Karpas-422 (cell line): ENCODE measurements at places on chromosomes 5 and 9. TPM values are rescaled to one million over a fixed set of nuclear protein-coding genes. Genes with fewer than 3 reads are reported as not detected.

GRCh38 chr5:132457371-132458225 is 33.0 kb downstream of the IRF1 start:
- no peaks in the 10 kb centered on the region for H3K27me3 ChIP-seq
- H3K4me1 ChIP-seq, result peaks cover 37% of the 10 kb centered on the region
- DNase-seq, result no peak
- no peak overlapping the region for H3K27ac ChIP-seq

- H3K4me1 ChIP-seq, result no peaks in the 10 kb centered on the region
- H3K4me3 ChIP-seq, result no peak overlapping the region
- H3K27ac ChIP-seq, result no peak overlapping the region
- DNase-seq, result no peak
- no peaks in the 10 kb centered on the region for H3K27me3 ChIP-seq
- H3K36me3 ChIP-seq, result no peaks in the 10 kb centered on the region
Measured at GRCh38 chr9:76699971-76700370, 64.3 kb upstream of the PCA3 start.

DNA sequence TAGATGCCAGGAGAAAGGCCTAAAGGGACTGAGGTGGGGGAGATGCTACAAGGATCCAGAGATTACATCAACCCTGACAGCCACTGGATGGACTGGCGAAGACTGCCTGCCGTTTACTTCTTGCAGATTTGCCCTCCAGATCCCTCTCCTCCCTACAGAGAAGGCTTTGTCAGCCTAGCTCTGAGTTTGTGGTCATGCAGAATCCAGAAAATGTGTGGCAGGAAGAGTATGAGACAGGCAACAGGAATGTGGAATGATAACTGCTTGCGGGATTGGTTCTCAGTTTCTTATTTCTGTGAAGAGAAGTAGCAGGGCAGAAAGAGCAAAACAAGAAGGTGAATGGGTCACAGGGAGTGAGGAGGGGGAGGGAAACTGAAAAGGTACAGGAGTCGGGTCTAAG is 129.6 kb downstream of the TLE1 start:
- DNase-seq, result no peak
- H3K27me3 ChIP-seq, result no peaks in the 10 kb centered on the region
- H3K27ac ChIP-seq, result no peak overlapping the region

GRCh38 chr5:59661311-59661710 is 232.2 kb downstream of the PDE4D start:
- H3K4me1 ChIP-seq, result no peaks in the 10 kb centered on the region
- no peaks in the 10 kb centered on the region for H3K27me3 ChIP-seq

- no peak for DNase-seq
- H3K4me1 ChIP-seq, result no peaks in the 10 kb centered on the region
- H3K4me3 ChIP-seq, result no peak overlapping the region
- H3K36me3 ChIP-seq, result no peaks in the 10 kb centered on the region
Measured at GRCh38 chr5:34789021-34789531, 49.9 kb upstream of the TTC23L start.

GRCh38 chr5:35476036-35476435 is 141.6 kb upstream of the SPEF2 start:
- no peaks in the 10 kb centered on the region for H3K27me3 ChIP-seq
- no peak overlapping the region for H3K27ac ChIP-seq
- H3K36me3 ChIP-seq, result no peaks in the 10 kb centered on the region
- DNase-seq, result no peak

GRCh38 chr9:37271679-37272078 is 150.8 kb upstream of the GRHPR start:
- H3K4me1 ChIP-seq, result no peaks in the 10 kb centered on the region
- no peaks in the 10 kb centered on the region for H3K27me3 ChIP-seq
- no peak for DNase-seq
- no peak overlapping the region for H3K4me3 ChIP-seq

DNA sequence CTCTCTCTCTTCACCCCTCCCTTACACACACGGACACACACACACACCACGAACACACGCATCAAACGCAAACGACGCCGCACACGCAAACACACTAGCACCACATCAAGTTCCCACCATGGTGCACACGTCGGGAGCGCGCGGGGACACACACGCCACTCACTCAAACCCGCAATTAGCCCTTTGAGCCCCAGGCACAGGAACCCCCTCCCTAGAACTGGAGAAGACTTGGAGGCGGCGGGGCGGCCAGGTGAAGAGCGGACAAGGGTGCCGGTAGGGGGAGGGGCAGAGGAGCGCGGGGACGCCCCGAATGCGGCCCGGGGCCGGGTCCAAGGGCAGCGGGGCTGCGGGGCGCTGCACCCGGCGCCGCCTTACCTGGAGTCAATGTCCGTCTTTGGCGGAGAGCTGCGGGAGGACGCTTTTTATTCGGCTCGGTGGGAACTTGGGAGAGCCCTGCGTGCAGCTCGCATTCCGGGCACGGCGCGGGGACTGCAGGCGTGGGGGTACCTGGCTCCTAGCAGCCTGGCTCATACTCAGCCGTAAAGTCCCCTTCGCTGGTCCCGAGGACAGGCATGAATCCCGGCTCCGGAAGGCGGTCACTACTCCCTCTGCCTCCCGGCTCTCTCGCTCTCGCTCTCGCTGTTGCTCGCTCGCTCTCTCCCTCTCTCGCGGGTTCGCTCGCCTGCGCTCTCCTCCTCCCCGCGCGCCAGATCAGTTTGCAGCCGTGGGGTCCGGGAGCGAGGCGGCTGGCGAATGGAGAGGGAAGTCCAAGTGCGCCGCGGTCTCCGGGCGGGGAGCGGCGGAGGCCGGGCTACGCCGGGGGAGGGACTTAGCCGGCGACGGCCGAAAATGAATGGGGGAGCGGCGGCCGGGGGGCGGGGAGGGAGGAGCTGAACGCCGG is at the start of gene BRINP1:
TSS of gene BRINP1 (minus strand) at position 755 of the 901 bp plus-strand sequence. CDS start 56,080 bp downstream, outside the sequence.
- no peaks in the 10 kb centered on the region for H3K27me3 ChIP-seq
- H3K4me3 ChIP-seq, result no peak within 1 kb of the TSS
- H3K27ac ChIP-seq, result no peak within 1 kb of the TSS
- no peaks in the 10 kb centered on the region for H3K36me3 ChIP-seq

DNA sequence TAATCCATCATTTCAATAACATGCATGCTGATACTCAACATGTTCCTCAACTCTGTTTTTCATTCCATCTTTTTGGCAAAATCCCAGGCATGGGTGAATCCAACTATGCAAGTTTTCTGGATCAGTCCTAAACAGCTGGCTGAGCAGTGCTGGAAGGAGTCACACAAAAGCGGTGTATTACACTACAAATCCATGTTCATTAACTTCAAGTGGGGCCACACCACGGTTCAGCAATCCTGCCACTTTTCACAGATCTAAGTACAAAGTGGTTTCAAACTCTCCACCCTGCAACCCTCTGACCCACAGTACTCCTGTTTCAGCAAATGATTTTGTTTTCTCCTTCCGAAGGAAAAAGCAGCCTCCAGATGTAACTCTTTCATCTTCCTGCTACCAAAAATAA is 222.5 kb downstream of the EPB41L4A start:
- no peaks in the 10 kb centered on the region for H3K27me3 ChIP-seq
- H3K36me3 ChIP-seq, result no peaks in the 10 kb centered on the region
- no peak for DNase-seq
- H3K27ac ChIP-seq, result no peak overlapping the region
- H3K4me3 ChIP-seq, result no peak overlapping the region

- H3K27ac ChIP-seq, result no peak overlapping the region
- H3K36me3 ChIP-seq, result no peaks in the 10 kb centered on the region
- H3K4me3 ChIP-seq, result no peak overlapping the region
- no peak for DNase-seq
- no peaks in the 10 kb centered on the region for H3K27me3 ChIP-seq
Measured at GRCh38 chr9:6641561-6641960, 4.0 kb downstream of the GLDC start.

DNA sequence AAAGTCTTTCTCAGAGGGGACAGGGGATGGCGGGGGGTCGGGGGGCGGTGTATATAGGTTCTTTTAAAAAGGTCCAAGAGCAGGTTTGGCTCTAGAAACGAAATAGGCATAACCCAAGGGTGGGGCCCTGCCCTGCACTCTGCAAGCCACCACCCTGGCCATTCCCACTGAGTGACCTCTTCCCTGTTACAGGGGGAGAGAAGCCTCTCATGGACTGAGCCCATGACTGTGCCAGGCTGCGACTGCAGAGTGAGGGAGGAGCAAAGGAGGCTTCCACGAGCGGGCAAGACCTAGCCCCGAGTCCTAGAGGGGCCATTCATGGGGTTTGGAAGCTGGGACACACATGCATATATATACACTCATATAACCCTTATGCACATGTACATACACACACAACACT is 10.1 kb upstream of the NXNL2 start:
- DNase-seq, result no peak
- H3K36me3 ChIP-seq, result no peaks in the 10 kb centered on the region
- no peaks in the 10 kb centered on the region for H3K27me3 ChIP-seq
- no peaks in the 10 kb centered on the region for H3K4me1 ChIP-seq
- H3K27ac ChIP-seq, result no peak overlapping the region

GRCh38 chr9:121676926-121677325 is 25.5 kb downstream of the DAB2IP start:
- no peak for DNase-seq
- no peaks in the 10 kb centered on the region for H3K36me3 ChIP-seq
- no peaks in the 10 kb centered on the region for H3K27me3 ChIP-seq
- H3K27ac ChIP-seq, result no peak overlapping the region

PLCXD3 gene
- not detected in 2 replicates for total RNA-seq

SPINK4 gene
- total RNA-seq, result not detected in 2 replicates

IL4 gene
- not detected in 2 replicates for total RNA-seq

GALNT12 gene
- 14.9 and 16.2 TPM in 2 replicates for total RNA-seq

GPR150 gene
- total RNA-seq, result 0.34 and 0.51 TPM in 2 replicates

AQP3 gene
- not detected in 2 replicates for total RNA-seq

DDX41 gene
- 104 and 195 TPM in 2 replicates for total RNA-seq

MVB12B gene
- total RNA-seq, result 0.25 TPM in 1 of 2 replicates, not detected in the other

PCDHB4 gene
- total RNA-seq, result not detected in 2 replicates

TLX3 gene
- not detected in 2 replicates for total RNA-seq

C6 gene
- total RNA-seq, result not detected in 2 replicates

SERF1B gene
- total RNA-seq, result 49.0 and 75.7 TPM in 2 replicates

NDFIP1 gene
- total RNA-seq, result 40.5 and 41.3 TPM in 2 replicates

PTGR1 gene
- not detected in 2 replicates for total RNA-seq
